ENCODE measurements at places on chromosomes 5 and 9. TPM values are rescaled to one million over a fixed set of nuclear protein-coding genes. Genes with fewer than 3 reads are reported as not detected.
A peak's percentile ranks its signal among the peaks of the same experiment; 100 is the strongest.

- no peaks in the 10 kb centered on the region for H3K36me3 ChIP-seq
- no peaks in the 10 kb centered on the region for H3K27me3 ChIP-seq
- no peak for DNase-seq
Measured at GRCh38 chr5:170885256-170885655, 23.4 kb downstream of the RANBP17 start.

DNA sequence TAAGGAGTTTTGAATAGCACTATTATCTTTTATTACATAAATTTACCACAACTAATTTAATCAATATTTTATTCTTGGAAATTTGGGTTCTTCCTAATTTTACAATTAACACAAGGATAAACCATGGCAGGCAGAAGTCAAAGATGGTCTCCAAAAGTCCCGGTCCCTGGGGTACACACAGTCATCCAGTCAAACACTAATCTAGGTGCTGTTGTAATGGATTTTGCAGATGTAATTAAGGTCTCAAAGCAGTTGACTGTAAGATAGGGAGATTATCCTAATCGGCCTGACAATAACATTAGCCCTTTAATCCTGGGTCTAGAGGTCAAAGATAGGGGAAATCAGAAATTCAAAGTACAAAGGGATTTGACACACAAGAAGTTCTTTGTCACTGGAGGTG lies 57.5 kb upstream of the HTR1A start:
- DNase-seq = no peak
- H3K36me3 ChIP-seq = no peaks in the 10 kb centered on the region
- no peak overlapping the region for H3K4me3 ChIP-seq
- H3K27ac ChIP-seq = no peak overlapping the region
- no peaks in the 10 kb centered on the region for H3K27me3 ChIP-seq

- H3K4me1 ChIP-seq = peaks cover 40% of the 10 kb centered on the region
- peak overlapping the region; percentile 72 for H3K27ac ChIP-seq
- no peak overlapping the region for H3K4me3 ChIP-seq
- DNase-seq = no peak
- no peaks in the 10 kb centered on the region for H3K27me3 ChIP-seq
- peaks cover 99% of the 10 kb centered on the region for H3K36me3 ChIP-seq
Measured at GRCh38 chr9:127509955-127510299, 58.6 kb downstream of the LRSAM1 start.

- no peaks in the 10 kb centered on the region for H3K4me1 ChIP-seq
- no peaks in the 10 kb centered on the region for H3K36me3 ChIP-seq
- no peak for DNase-seq
- H3K4me3 ChIP-seq = no peak overlapping the region
- H3K27ac ChIP-seq = no peak overlapping the region
Measured at GRCh38 chr5:24080046-24080445, 564.7 kb downstream of the CDH10 start.

DNA sequence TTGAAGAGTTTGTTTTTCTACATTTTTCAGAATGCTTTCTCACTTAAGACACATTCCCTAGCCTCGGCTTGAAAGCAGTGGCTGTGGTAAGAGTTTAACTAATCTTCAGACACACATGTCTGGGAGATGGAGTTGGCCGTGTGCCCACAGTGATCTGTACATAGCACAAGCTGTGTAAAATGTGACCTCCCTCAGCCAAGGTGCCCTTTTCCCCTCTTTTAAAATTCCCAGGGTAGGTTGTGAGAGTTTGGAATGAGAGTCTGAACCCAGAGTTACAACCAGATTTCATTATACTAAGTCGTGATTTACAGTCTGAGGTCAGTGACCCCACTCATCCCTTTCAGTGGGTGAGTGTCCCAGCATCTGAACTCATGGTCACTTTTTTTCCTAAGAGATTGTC lies 230.4 kb downstream of the DOCK8 start:
- H3K27ac ChIP-seq = no peak overlapping the region
- H3K4me3 ChIP-seq = no peak overlapping the region
- peaks cover 41% of the 10 kb centered on the region for H3K36me3 ChIP-seq
- DNase-seq = peak; percentile 60

- no peak overlapping the region for H3K4me3 ChIP-seq
- H3K27ac ChIP-seq = no peak overlapping the region
- peaks cover 37% of the 10 kb centered on the region for H3K4me1 ChIP-seq
- no peaks in the 10 kb centered on the region for H3K27me3 ChIP-seq
Measured at GRCh38 chr5:102796498-102796897, 41.4 kb downstream of the PAM start.

SHISAL2B gene
- total RNA-seq = not detected

DUSP1 gene
- 690 TPM for total RNA-seq

GRCh38 chr5:60377826-60378225 lies 322.1 kb downstream of the DEPDC1B start:
- H3K27me3 ChIP-seq = no peaks in the 10 kb centered on the region
- no peaks in the 10 kb centered on the region for H3K36me3 ChIP-seq
- no peaks in the 10 kb centered on the region for H3K4me1 ChIP-seq
- no peak for DNase-seq

DNA sequence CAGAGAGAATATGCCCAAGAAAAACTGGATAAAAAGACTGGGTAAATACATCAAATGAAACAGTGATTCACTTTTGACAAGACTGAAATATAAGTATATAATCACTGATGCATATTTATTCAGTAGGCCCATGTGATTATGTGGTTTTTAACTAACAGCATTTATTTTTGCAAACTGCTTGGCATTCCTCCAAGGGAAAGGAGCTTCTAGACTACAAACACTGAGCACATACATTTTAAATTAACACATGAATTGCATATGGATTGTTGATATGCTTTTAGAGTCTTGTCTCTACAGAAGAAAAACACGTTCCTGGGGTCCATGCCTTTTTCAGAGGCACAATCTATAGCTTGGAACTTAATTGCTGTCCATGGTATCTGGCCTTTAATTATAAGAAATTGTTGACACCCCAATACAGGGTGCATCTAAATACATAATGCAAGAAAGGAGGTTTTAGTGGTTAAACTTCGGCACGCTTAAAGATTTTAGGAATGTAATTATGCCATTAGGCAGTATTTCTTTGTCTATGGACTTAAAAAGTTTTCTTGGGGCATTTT lies 6.9 kb upstream of the MEIKIN start:
- no peaks in the 10 kb centered on the region for H3K4me1 ChIP-seq
- DNase-seq = no peak
- no peaks in the 10 kb centered on the region for H3K27me3 ChIP-seq
- no peaks in the 10 kb centered on the region for H3K36me3 ChIP-seq
- H3K4me3 ChIP-seq = no peak overlapping the region
- no peak overlapping the region for H3K27ac ChIP-seq

GRCh38 chr5:5716665-5717064 lies 294.2 kb downstream of the ICE1 start:
- no peaks in the 10 kb centered on the region for H3K4me1 ChIP-seq
- H3K36me3 ChIP-seq = no peaks in the 10 kb centered on the region
- no peak overlapping the region for H3K27ac ChIP-seq
- no peaks in the 10 kb centered on the region for H3K27me3 ChIP-seq
- H3K4me3 ChIP-seq = no peak overlapping the region
- DNase-seq = no peak

- H3K4me1 ChIP-seq = peaks cover 15% of the 10 kb centered on the region
- no peak overlapping the region for H3K4me3 ChIP-seq
- DNase-seq = no peak
- no peak overlapping the region for H3K27ac ChIP-seq
- H3K36me3 ChIP-seq = no peaks in the 10 kb centered on the region
- H3K27me3 ChIP-seq = no peaks in the 10 kb centered on the region
Measured at GRCh38 chr9:112780450-112781036, 30.0 kb downstream of the SNX30 start.

- H3K4me1 ChIP-seq = no peaks in the 10 kb centered on the region
- H3K27ac ChIP-seq = no peak overlapping the region
- DNase-seq = no peak
- no peaks in the 10 kb centered on the region for H3K27me3 ChIP-seq
- H3K36me3 ChIP-seq = no peaks in the 10 kb centered on the region
Measured at GRCh38 chr5:167814040-167814439, 477.4 kb upstream of the WWC1 start.

- no peaks in the 10 kb centered on the region for H3K36me3 ChIP-seq
- DNase-seq = no peak
- H3K27me3 ChIP-seq = no peaks in the 10 kb centered on the region
- peaks cover 5% of the 10 kb centered on the region for H3K4me1 ChIP-seq
- H3K27ac ChIP-seq = no peak overlapping the region
Measured at GRCh38 chr5:58770136-58770535, 187.3 kb downstream of the RAB3C start.

SPINK13 gene
- total RNA-seq = not detected

DNA sequence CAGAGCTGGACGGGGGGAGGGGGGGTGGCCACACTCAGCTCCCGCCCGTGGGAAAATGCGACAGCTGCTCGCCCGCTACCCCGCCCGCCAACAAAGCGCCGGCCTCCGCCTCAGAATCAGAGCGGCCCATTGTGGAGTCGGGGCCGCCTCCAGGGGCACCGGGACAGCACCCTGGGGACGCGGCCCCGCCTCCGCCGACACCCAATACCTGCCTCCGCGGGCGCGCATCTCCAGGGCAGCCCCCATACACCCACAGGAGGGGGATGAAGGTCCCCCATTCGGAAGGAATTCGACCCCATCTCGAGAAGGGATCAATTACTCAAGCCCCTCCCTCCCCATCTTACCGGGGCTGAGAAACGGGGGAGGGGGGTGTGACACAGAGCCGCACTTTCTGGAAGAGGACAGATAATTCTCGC lies 1.3 kb downstream of the NOTCH1 start:
- H3K4me3 ChIP-seq = peak overlapping the region; percentile 91
- peak; percentile 90 for DNase-seq

TAS2R1 gene
- total RNA-seq = not detected

- peaks cover 37% of the 10 kb centered on the region for H3K4me1 ChIP-seq
- H3K36me3 ChIP-seq = no peaks in the 10 kb centered on the region
- H3K4me3 ChIP-seq = no peak overlapping the region
- no peak overlapping the region for H3K27ac ChIP-seq
- no peak for DNase-seq
Measured at GRCh38 chr5:132074091-132074771, 642 bp downstream of the CSF2 start.

- H3K27ac ChIP-seq = no peak overlapping the region
- H3K27me3 ChIP-seq = no peaks in the 10 kb centered on the region
- H3K4me1 ChIP-seq = no peaks in the 10 kb centered on the region
- H3K36me3 ChIP-seq = no peaks in the 10 kb centered on the region
- no peak for DNase-seq
Measured at GRCh38 chr5:54135042-54135441, 175.3 kb downstream of the ARL15 start.

DNA sequence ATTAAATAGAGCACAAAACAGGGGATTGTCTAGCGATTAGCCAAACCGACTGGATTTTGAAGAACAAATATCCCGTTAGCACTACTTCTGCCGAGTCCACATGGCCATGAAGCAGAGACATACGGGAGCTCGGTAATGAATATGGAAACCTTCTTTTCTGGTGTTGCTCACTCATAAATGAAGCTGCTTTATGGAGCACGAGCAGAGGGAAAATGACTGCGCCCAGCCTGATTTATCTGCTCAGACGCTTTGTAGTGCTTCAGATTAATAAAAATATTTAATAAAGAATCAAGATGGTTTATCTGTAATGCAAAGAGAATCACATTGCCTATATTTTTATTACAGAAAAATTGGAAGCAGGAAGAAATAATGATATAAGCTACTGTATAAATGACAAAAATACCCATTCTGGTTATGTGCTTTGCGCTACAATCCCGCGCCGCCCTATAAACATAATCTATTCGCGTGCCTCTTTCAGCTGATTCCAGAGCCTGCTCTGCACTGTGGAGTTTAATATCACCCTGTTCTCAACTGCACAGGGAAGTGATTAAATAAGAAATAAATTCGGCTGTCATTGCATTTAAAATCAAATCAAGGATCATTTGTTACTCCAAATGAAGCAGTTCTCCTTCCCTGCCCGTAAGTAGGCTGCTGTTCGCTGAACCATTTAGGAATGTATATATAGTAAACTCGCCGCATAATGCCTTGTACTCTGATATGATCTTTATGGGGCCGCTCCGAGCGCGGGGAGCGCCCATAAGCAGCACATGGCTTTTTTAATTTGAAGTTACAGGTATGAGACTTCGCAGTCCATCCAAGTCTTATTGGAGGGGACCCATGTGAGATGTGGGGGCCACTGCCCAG lies 22.3 kb upstream of the UBAC1 start:
- H3K27ac ChIP-seq = no peak overlapping the region
- H3K4me1 ChIP-seq = peaks cover 12% of the 10 kb centered on the region
- DNase-seq = no peak
- no peak overlapping the region for H3K4me3 ChIP-seq

SPATA31A3 gene
- total RNA-seq = not detected

DNA sequence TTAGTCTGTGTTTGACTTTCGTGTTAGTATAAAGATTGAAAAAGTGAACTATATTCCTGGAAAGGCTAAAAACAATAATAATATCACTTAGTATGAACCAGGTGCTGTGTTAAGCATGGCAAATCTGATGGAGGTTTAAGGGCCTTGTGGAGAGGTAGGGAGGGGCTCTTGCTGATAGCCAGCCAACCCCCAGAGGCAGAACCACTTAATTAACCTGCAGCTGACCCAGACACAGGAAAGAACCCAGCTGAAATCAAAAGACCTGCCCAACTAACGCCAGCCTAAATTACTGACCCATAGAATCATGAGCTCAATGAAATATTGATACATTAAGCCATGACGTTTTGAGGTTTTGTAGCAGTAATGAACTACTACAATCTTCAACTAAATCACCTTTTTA lies 28.3 kb upstream of the TAF1L start:
- no peak overlapping the region for H3K4me3 ChIP-seq
- H3K27me3 ChIP-seq = no peaks in the 10 kb centered on the region
- DNase-seq = no peak
- H3K4me1 ChIP-seq = no peaks in the 10 kb centered on the region

DNA sequence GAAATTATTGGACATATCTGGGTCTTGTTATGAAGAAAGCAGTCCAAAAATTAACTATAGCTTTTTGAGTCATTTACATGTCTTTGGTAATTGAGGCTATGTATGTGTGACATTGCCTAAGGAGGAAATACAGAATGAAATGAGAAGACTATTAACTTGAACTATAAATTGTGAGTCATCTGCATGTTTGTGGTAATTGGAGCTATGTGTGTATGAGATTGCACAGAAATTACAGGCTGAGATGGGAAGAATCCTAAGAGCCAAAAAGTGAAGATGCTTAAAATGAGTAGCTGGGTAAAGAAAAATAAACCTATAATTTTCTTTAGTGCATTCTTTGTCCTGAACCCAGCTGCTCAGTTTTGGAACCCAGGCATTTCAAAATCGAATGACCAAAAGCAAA lies 747.6 kb upstream of the EDIL3 start:
- H3K4me1 ChIP-seq = no peaks in the 10 kb centered on the region
- H3K27me3 ChIP-seq = no peaks in the 10 kb centered on the region
- no peak for DNase-seq
- H3K4me3 ChIP-seq = no peak overlapping the region

INSL4 gene
- total RNA-seq = not detected

VLDLR gene
- 21.3 TPM for total RNA-seq

C9orf153 gene
- total RNA-seq = not detected

GFI1B gene
- total RNA-seq = 1.0 TPM

GRCh38 chr9:20985851-20986600 lies 45.4 kb downstream of the HACD4 start:
- no peaks in the 10 kb centered on the region for H3K27me3 ChIP-seq
- H3K36me3 ChIP-seq = peaks cover 17% of the 10 kb centered on the region
- no peak overlapping the region for H3K27ac ChIP-seq

DNA sequence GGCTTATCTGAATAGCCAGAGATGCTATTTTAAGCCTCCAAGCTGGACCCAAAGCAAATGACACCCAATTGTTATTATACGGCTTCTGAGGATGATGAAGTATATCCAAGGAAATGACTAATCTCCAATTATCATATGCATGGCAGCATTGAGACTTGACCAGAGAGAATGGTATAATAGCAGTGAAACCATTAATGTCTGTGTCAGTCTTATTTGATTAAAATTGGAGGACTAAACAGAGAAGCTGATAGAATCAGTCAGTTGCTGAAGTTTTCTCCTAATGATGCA lies 200.5 kb downstream of the EFNA5 start:
- H3K4me3 ChIP-seq = no peak overlapping the region
- no peaks in the 10 kb centered on the region for H3K36me3 ChIP-seq
- DNase-seq = no peak
- H3K27me3 ChIP-seq = no peaks in the 10 kb centered on the region

Measured in stomach (tissue), 19 donors.